SHP77 treated with DMSO at 0.1 percent for 48 hours (cell line): ENCODE measurements at places on chromosomes 1 and 21.

DNA sequence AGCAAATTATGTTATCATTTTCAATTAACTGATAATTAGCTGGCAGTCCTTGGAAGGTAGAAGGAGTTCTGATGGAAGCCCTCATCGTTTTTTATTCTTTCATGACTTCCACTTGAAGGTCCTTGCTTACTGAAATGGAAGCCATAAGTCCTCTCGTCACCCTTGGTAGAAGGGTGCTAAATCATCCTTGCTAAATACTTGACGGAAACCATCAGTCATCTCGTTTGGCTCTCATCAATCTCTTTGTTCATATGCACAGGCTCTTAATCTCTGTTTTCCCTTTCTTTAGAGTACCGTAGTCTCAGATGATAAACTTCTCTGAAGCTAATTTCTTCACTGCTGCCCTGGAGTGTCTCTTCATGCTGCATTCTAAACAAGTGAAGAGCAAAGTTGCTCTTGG, 34.5 kb downstream of the UCK2 start:
- DNase-seq: no peak

- no peak for DNase-seq
Observed at GRCh38 chr21:44711327-44712202, at the start of gene TSPEAR. Gene TSPEAR, minus strand, starts transcription at chr21:44711572. Its CDS starts 58 bp downstream, at chr21:44711514.

DNA sequence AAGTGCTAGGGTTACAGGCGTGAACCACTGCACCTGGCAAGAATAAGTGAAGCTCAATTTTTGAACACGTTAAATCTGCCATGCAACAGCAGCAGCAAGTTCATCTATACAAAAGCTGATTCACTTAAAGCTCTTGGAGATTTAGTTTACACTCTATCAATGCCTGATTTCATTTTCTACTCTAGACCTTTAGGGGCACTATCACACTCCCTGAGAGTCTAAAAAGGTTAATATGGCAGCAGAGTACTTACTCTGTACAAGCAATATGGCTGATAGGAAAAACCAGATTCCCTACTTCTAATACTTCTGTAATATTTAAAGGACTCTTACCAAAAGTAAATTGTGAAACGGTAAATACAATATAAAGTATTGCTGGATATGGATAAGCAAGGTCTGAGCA, 4.8 kb downstream of the RBM34 start:
- DNase-seq: no peak

- DNase-seq: peak; percentile 70
Observed at GRCh38 chr1:151945725-151946722, 36.7 kb upstream of the THEM4 start.

- no peak for DNase-seq
Observed at GRCh38 chr1:103509250-103509649, 16.2 kb upstream of the RNPC3 start.

GRCh38 chr1:184116287-184116686, 64.8 kb downstream of the TSEN15 start:
- DNase-seq: no peak

DNA sequence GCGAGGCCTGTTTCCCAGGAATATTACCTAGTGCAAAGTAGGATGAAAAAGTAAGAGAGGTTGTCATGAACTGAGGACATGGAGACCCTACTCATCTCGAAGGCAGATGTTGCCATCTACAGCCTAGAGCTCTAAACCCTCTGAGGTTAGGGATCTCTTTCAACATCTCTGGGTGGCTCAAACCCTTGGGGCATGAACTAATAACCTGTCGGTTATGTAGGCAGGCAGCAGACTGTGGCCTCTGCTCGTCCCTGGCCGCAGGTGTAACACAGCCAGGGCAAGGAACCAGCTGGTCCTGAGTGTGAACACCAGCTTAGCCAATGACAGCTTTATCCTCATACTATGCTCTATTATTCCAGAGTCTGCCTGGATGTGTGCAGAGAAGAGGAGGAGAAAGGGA, 13.2 kb downstream of the CAPZB start:
- no peak for DNase-seq

GRCh38 chr1:16440131-16440469, 424 bp upstream of the NECAP2 start:
- DNase-seq: no peak

DNA sequence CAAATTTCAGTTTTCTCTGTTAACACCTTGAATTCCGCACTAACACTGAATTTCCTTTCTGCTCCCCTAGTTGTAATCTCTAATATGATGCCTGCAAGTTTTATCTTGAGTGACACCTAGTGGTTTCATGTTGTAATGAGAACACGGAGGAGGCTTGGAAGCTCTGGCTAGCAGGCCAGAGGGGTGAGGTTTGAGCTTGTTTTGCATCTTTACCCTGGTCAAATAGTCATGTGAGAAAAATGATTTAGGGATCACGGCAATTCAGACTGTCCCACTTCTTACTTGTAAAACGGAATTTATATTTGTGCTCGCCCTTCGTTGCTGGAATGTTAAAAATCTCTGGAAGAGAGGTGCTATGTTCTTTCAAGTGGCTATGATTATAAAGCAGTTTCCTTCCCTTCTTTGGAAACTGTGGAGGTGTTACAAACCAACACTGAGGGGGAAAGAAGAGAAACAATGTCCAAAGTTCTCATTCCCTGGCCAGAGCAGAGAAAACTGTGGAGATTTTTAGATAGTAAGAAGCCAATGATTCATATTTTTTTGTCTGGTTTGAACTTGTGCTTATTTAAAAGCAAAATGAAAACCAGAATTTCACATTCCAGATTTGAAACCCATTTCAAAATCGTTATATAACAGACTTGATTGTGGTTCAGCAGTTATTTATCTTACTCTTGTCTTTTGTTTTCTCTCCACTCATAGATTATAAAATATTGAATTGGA, 5.3 kb upstream of the MROH9 start:
- DNase-seq: peak; percentile 2

- no peak for DNase-seq
Observed at GRCh38 chr1:48027533-48027835, 30.3 kb upstream of the TRABD2B start.

- DNase-seq: no peak
Observed at GRCh38 chr1:67540733-67541125, 110.5 kb upstream of the SERBP1 start.

DNA sequence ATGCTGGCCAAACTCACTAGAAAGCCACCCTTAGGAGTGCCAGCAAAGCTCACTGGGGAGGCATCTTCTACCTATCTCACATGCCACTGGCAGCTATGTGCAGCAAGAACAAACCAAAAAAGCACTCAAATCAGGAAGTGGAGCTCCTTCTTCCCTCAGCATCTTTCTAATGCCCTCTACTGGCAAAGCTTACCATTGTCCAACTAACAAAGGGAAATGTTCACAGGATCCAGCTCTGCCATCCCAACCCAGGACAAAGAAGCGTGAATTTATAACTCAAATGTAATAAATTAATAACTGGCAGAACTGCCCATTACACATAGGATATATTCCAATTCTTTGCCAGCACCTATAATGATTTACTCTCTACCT, 38.9 kb downstream of the LEPR start:
- DNase-seq: no peak

DNA sequence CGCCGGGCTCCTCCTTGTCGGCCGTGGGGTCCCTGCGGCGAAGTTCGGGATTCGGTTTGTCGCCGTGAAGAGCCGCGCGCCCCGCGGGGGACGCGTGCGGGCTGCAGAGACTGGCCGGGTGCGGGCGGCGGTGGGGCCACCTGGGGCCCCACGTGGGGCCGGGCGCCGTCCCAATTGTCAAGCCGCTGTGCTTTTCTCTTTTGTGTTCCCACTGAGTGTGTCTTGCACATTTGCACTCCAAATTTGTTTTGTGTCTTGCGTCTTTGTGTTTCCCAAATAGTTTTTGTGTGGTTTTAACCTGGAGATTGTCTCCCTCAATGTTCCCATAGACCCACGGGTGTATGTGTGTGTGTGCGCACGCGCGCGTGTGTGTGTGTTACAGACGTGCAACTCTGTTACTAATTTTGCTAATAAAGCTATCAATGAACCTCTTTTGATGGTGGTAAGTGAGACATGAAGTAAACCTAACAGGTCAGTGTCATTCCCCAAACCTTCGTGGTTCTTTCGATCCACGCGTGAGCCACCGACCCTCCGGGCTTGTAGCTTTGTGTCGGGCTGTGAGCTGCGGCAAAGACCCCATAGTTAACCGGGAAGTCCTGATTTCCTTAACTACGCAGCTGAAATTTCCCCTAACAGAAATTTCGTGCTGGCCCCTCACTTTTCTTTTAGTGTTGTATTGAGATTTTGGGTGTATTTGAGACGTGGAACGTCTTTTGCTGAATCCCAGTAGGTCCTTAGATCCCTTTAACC, 708 bp downstream of the PRDM2 start:
- no peak for DNase-seq

DNA sequence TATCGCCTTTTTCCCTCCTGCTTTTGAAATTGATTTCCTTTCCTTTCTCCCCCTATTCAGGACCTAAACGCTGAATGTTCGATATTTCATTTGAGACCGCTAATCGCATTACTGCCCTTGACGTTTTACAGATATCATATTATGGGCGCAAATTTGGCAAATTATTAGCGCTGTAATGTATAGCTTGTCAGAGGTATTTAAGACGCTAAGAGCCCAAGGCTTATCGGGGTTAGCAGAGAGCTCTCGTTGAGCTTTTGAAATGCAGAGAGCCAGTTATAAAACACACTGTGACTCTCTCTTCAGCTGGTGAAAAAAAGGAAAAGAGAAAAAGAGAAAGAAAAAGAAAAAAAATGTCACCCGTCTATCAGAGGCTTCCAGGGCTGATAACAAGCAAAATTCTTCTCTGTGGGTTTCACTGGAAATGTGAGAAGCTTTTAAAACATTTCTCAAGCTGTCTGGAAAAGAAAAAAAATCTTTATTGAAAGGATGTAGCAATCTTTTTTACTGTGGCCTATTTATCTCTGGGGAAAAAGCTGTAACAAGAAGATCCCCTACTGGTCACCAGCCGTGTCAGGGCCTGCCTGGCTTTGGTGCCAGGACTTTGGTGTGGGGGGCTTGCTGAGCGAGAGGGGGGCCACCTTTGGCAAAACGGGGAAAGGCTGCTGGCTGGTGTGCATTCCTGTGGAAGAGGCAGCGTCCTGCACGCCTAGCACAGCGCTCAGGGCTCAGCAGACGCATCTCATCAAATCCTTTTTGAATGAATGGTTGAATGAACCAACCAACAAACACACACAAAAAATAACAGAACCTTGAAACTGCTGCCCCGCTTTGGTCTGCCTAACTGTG, 119.8 kb downstream of the RNF220 start:
- no peak for DNase-seq

GRCh38 chr1:154567386-154568156, at the start of gene CHRNB2:
Gene CHRNB2, plus strand, starts transcription at chr1:154567778. Its CDS starts 267 bp downstream, at chr1:154568045.
- DNase-seq: peak; percentile 89

- no peak for DNase-seq
Observed at GRCh38 chr1:64595871-64596515, 126.1 kb downstream of the CACHD1 start.

- DNase-seq: no peak
Observed at GRCh38 chr1:170027760-170028159, 46.7 kb downstream of the KIFAP3 start.

DNA sequence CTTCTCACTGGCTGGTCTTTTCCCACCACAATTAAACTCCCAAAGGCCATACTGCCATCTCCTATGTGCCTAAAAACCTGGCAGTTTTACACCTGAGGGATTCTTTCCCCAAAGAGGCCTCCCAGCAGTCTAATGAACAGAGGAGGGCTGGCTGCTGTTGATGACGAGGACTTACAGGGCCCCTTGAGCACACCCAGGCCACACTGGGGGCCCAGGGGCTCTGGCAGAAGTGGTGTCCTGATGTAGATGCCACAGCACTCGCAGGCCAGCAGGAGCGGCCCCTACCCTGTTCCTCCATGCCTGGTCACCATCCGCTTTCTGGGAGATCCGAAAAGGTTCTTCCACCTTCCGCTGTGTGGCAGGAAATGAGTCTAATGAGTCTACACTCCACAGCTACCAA, 24.2 kb downstream of the POFUT2 start:
- no peak for DNase-seq

- no peak for DNase-seq
Observed at GRCh38 chr21:44929799-44930542, 9.3 kb upstream of the ITGB2 start.

DNA sequence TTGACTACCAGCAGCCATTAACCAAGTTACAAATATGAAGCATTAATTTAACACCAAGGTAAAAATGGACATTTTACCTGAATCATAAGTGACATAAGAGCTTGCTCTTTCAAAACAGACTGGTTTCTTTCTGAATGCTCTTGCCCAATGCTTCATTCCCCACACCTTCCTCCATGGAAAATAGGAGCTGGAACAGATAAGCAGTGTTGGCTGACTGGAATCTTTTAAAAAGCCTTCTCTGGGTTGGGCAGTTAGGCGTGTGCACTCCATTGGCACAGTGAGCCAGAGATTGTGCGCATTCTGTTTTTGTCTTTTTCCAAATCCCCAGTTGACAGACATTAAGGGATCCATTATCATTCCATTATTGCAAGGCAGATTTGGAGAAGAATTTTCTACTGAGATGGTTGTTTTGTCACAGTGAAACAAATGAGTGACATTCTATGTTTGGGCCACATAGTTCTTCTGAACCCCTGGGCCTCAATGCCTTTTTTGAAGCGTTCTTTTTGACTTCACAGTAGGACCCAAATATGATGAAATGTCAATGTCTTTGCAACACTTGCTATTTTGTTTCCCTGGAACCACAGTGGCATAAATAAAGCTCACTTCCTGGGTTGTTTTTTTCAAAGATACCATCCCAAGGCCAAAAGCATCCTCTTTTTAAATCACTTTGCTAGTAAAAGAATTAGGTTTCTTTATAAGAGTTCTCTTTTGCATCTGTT, 32.3 kb downstream of the LRRC8B start:
- DNase-seq: no peak

DNA sequence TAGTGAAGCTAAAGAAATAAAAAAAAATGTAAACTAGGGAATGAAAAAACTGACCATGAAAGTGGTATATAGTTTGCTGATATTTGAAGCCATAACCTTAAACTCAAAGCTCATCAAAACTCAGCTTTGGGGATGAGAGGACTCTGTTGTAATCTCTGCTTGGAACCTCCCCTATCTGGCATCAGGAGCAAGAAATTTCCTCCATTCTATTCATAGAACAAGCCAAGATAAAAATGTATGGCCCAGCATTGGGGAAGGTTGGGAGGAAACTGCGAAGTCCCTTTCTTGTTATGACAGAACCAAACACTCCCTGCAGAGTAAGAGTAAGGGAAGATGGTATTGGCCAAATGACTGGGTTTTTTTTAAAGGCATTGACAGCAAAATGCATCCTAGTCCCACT, 35.6 kb downstream of the MCOLN2 start:
- no peak for DNase-seq

DNA sequence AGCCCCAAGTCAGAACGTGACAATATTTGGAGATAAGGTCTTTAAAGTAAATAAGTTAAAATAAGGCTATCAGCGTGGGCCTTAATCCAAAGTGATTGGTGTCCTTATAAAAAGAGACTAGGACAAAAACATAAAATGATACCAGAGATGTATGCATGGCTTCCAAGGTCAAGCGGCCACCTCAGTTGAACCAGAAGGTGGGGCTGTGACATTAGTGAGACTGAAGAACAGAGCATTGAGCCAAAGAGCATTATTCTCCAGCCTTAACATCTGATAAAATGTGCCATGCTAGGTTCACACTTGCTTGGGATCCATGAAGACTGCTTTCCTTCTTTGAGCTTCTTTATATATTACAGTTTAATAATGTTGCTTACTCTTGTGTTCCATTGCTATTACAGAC, 554.6 kb downstream of the PLA2G4A start:
- DNase-seq: no peak

GRCh38 chr1:11792106-11792505, 13.7 kb downstream of the MTHFR start:
- no peak for DNase-seq
